ENCODE measurements at places on chromosomes 2 and 18. TPM values are rescaled to one million over a fixed set of nuclear protein-coding genes. Genes with fewer than 3 reads are reported as not detected.

- no peak overlapping the region for H3K4me3 ChIP-seq
- H3K27ac ChIP-seq, result no peak overlapping the region
- H3K4me1 ChIP-seq, result no peaks in the 10 kb centered on the region
- no peaks in the 10 kb centered on the region for H3K27me3 ChIP-seq
- DNase-seq, result no peak
These were observed 535.5 kb downstream of the SUCLG1 start for GRCh38 chr2:83923531-83923930.

DNA sequence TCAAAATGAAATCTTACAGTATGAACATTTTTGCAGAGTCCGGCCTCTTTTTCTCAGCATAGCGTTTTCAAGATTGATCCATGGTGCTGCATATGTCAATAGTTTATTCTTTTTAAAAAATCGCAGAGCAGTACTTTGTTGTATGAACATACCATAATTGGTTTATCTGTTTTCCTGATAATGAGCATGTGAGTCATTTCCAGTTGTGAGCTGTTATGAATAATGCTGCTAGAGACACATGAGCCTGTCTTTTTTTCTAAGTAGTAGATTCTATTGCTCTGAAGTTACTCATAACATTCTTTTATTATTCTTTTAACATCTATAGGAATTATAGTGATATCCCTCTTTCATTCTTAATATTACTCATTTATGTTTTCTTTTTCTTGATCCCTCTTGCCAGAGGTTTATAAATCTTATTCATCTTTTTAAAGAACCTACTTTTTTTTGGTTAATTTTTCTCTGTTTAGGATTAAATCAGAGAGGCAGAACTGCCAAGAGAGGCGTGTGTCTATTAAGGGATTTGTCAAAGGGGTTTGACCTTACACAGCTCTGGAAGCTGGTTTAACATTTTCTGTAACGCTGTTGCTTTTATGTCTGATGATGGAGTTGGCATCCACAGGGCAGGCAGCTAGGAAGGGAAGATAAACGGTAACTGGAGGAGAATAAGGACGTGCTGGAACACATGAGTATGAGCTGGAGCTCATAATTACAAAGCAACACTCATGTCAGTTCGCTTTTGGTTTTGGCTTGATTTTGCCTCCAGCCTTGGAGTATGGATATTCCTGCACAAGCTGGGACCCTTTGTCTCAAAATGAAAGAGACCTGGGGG, 47.4 kb downstream of the MGAT5 start:
- H3K4me1 ChIP-seq, result no peaks in the 10 kb centered on the region
- no peak for DNase-seq
- H3K27me3 ChIP-seq, result no peaks in the 10 kb centered on the region

Gene RAB27B
- total RNA-seq, result 0.88 TPM

Gene HOXD13
- 0.06 TPM for total RNA-seq

Gene SH2D6
- total RNA-seq, result not detected
